ENCODE measurements at places on chromosomes 11 and 22.
A peak's percentile ranks its signal among the peaks of the same experiment; 100 is the strongest.

- DNase-seq, result peak; percentile 51
Measured at GRCh38 chr11:47186700-47187695, 764 bp upstream of the PACSIN3 start.

DNA sequence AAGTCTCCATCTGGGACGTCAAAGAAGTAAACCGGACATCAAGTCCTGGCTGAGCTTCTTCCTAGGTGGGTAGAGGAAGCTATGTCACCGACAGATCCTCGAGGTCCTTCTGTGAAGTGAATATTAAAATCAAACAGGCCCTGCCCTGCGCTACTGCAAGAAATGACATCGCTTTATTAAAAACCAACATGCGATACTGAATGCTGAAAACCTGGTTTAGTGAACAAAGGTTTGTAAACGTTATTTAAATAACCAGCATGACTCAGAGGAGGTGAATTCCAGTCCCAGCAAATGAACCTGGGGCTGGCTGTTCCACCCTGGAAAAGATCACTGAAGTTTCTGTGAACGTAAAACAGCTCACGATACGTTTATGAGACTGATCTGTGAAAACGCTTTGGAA, 645 bp downstream of the RTCB start:
- no peak for DNase-seq

DNA sequence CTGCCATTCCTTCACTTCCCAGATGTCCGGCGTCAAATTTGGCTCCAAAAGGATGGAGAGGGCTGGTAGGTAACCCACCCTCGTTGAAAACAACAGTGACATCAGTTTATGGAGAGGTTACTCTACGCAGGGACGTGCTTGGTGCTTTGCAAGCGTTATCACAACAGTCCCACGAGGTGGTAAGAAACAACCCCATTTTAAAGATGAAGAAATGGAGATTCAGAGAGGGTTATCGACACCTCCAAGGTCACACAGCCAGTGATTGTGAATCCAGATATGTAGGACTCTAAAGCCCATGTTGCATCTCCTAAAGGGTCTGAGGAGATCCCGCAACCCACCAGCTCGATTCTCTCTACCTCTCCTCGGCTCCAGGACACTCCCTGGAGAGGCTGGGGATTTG, 773 bp downstream of the MIAT start:
- DNase-seq, result no peak

- DNase-seq, result no peak
Measured at GRCh38 chr11:105183426-105183825, 43.9 kb upstream of the CARD18 start.

All from MG63 (cell line).